Urothelium cell line (cell line): ENCODE measurements at places on chromosomes 6 and 20.

GRCh38 chr6:101465863-101466262, 72.4 kb downstream of the GRIK2 start:
- no peak for DNase-seq

- no peak for DNase-seq
Observed at GRCh38 chr6:46849361-46849690, 56.1 kb downstream of the MEP1A start.

DNA sequence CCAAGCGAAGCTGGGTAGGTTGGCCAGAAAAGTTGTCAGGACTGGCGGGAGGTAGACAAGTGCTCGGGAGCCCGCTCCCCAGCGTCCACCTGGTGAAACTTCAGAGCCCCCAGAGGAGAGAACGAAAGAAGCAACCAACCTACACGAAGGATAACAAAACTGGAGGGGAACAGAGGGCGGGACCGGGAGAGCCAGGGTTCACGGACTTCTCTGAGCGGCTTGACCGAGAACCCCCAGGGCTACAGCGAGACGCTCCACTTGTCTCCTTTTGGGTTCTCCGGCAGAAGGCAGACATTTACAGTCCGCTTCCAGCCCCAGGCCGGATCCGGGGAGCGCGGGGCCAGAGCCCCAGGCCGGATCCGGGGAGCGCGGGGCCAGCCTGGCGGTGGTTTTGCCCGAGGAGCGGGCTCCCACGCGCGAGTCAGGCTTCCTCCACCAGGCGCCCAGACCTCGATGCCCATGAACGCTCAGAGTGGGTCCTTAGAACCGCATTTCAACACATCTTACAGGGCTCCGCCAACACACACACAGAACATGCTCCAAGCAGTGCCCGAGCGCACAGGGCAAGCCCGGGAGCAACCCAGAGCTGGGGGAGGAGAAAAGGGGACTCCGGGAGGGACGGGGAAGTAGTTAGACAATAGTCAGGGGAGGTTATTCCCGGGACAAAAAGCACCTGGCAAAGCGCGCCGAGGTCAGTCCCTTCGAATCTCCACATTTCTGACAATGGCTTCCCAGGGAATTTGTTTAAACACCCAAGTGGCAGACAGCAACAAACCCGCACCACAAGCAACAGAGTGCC, 1.1 kb downstream of the PTPRK start:
- DNase-seq, result peak; percentile 65

GRCh38 chr20:33539129-33539528, 49.2 kb downstream of the CBFA2T2 start:
- no peak for DNase-seq

- no peak for DNase-seq
Observed at GRCh38 chr6:106168097-106168888, 82.2 kb downstream of the PRDM1 start.

DNA sequence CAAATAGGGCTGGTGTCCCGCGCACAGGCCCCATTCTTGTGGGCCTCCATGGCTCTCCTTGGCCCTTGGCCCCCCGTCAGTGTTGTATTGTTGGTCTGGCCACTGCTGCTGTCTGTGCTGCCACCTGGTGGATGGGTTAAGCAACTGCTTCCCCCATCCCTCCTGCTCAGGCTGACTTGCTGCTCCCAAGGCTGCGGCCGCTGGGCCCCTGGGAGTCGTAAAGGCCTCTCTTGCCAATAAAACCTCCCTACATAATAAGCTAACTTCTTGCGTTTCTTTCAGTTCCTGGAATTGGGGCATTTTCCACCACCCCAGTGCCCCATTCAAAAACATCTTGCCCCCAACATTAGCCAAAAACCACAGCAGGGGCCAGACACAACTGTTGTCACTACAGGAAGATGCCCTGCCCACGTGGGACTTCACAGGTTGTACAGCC, 27.1 kb downstream of the CD83 start:
- peak; percentile 88 for DNase-seq

- DNase-seq, result no peak
Observed at GRCh38 chr6:144279484-144280150, 5.5 kb upstream of the UTRN start.

DNA sequence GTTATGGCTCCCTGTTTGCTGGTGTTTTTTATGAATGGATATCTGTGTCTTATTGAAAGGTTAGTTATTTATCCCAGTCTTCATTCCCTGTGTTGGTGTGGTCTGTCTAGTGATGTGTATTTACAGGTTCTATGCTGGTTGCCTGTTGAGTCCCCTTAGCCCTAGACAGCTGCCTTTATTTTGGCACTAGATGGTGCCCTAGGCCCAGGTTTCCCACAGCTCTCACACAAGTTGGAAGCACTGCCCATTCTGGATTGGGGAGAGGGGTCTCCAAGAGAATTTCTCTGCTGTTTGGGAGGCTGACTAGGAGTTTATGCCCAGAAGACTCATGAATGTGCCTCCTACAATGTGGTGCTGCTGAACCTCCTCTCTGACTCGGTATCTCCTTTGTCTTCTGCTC, 12.4 kb downstream of the GRM1 start:
- DNase-seq, result peak; percentile 12
